GM13977 (cell line): ENCODE measurements at places on chromosomes 5 and 9.
A peak's percentile ranks its signal among the peaks of the same experiment; 100 is the strongest.

DNA sequence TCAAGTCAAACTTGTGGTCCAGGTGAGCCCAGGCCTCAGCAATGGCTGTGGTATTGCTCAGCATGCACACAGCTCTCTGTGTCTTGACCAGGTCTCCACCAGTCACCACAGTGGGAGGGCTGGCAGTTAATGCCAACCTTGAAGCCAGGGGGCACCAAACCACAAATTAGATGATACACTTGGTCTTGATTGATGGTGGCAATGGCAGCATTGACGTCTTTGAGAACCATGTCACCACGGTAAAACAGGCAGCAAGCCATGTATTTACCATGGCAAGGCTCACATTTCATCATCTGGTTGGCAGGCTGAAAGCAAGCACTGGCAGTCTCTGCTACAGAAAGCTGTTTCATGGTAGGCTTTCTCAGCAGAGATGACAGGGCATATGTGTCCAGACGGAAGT lies 40.0 kb downstream of the NIM1K start:
- no peak for DNase-seq

- peak; percentile 15 for DNase-seq
Measured at GRCh38 chr5:83927140-83927733, 206.6 kb upstream of the HAPLN1 start.

- DNase-seq, result no peak
Measured at GRCh38 chr5:164054461-164054860, 549.0 kb downstream of the MAT2B start.

- no peak for DNase-seq
Measured at GRCh38 chr9:119137479-119137878, 231.8 kb downstream of the BRINP1 start.

- DNase-seq, result no peak
Measured at GRCh38 chr5:133531594-133531993, 80.7 kb downstream of the FSTL4 start.

DNA sequence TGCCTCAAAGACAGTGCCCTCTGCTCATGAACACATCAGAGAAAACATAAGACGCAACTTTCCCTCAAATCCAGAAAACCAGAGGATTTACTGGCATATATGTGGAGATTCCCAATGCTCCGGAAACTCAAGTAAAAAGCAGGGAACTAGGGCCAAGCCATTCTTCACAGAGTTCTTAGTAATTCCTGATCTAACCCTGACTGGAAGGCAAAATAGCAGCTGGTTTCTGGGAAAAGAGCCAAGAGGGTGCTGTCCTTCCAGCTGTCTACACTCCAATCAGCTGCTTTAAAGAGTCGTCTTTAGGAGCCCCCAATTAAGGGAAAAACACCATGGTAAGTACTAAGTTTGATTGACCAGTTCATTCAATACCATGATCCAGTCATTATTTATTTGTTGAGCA lies 49.6 kb downstream of the GNA14 start:
- DNase-seq, result no peak

DNA sequence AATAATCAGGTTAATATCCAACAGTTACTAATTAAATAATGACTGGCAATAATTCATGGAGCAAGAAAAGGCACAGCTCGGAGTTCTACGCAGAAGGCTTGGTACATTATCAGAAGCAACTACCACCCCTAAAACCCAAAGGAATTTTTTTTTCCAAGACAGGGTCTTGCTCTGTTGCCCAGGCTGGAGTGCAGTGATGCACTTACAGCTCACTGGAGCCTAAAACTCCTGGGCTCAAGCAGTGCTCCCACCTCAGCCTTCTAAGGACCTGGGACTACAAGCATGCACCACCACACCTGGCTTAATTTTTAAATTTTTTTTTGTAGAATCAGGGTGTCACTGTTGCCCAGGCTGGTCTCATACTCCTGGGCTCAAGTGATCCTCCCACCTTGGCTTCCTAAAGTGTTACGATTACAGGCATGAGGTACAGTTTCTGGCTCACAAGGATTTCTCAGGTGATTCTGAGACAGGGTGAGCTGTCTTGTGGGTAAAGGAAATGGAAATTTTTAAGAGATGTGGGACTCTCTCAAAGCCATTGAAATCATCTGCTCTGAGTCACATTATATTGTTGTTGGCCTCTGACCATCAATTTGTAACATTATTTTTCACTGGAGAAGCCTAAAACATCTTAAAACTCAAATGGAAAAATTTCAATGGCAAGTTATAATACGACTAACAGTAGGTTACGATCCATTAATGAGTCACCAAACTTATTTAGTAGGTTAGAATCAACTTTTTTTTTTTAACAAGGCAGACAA lies 19.7 kb upstream of the HSDL2 start:
- no peak for DNase-seq

DNA sequence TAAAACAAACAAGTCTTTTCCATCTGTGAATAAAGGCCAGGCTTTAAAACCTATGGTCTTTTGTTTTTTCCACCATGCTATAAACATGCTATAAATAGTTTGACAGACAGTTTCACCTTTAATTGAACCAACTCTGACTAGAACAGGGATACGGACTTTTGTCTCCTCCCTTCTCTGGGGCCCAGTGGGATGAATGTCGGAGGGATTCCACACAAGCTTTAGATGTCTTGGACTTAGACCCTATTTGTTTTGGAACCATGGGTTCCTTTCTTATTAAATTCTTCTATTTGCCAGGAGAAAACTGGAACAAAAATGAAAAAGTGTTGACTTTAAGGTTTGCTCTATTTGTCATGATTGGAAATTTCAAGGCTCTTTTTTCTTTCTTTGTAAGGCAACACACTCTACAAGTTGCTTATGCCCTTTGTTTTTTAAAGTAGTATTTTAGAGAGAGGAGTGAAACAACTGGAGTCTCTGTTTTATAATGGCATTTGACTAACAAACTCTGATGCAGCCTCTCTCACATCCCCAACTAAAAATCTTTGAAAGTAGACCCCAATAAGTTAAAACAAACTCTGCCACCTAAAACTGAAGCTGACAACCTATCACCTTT lies 145.3 kb downstream of the MLLT3 start:
- DNase-seq, result no peak
